NCI-H446 (cell line): ENCODE measurements at places on chromosomes 5 and 9.

GRCh38 chr5:20000416-20000815, 12.4 kb upstream of the CDH18 start:
- no peak for DNase-seq

GRCh38 chr5:115810761-115811160, 5.7 kb downstream of the CDO1 start:
- no peak for DNase-seq

- DNase-seq: no peak
Observed at GRCh38 chr5:17670353-17670752, 36.1 kb downstream of the TAF11L14 start.

DNA sequence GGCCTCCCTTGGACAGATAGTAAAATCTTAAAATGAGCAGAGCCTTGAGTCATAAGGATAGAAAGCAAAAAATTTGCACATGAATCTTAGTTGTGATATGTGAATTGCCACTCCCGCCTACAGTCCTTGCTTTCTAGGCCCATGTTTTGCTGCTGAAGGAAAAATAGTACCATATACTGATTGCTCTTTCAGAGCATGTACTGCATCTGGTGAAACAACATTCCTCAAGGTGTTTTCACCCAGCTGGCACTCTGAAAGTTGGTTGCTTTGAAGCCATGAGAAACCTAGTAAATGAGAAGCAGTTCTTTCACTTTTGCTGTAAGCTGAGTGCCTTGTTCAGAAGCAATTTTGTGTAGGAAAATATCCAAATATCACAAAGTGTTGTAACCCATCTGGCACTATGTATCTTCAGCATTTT, 10.3 kb downstream of the CDC37L1 start:
- no peak for DNase-seq

DNA sequence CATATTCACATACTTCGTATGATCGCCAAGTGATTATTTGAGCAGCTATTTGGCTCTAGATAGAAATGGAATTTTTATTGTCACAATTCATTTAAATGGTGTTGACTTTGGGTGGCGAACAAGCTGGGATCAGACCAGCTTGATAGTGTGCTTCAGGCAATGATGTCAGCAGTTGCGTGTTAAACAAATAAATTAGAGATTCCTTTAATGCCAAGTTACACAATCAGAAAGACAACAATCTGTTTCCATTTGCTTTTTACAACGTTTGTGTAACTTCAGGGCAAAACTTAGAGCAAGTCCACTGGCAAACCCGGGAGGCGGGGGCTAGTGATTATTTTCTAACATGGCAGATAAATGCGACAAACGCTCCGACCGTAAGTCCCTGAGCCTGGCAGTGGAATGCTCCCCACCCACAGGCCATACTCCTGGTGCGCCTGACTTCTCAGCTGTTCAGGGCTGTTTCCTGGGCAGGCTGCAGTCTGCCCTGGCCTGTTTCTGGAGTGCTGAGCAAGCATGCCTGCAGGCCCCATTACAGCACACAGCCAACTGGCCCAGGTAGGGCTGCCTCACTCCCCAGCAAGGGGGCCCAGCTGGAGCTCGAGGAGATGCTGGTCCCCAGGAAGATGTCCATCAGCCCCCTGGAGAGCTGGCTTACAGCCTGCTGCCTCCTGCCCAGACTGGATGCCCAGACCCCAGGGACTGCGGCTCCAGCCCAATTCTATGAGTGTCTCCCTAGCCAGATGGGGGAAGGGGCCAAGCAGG, 88.7 kb downstream of the BASP1 start:
- DNase-seq: peak; percentile 58

DNA sequence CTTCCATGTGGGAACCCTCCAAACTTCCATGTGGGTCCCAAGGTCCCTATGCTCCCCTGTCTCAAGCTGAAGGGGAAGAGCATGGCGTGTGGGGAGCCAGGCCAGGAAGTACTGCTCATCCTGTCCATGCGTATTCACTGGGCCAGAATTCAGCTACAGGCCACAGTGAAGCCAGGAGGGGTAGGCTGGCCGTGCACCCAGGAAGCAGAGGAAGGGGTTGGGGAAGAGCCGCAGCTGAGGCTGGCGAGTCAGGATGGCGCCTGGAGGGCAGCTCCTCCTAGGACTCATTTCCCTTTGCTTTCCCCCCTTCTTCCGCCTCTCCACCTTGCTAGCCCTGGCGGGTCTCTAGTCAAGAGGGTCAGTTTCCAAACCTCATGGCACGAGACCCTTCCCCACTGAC, 57.4 kb downstream of the ROPN1L start:
- no peak for DNase-seq

DNA sequence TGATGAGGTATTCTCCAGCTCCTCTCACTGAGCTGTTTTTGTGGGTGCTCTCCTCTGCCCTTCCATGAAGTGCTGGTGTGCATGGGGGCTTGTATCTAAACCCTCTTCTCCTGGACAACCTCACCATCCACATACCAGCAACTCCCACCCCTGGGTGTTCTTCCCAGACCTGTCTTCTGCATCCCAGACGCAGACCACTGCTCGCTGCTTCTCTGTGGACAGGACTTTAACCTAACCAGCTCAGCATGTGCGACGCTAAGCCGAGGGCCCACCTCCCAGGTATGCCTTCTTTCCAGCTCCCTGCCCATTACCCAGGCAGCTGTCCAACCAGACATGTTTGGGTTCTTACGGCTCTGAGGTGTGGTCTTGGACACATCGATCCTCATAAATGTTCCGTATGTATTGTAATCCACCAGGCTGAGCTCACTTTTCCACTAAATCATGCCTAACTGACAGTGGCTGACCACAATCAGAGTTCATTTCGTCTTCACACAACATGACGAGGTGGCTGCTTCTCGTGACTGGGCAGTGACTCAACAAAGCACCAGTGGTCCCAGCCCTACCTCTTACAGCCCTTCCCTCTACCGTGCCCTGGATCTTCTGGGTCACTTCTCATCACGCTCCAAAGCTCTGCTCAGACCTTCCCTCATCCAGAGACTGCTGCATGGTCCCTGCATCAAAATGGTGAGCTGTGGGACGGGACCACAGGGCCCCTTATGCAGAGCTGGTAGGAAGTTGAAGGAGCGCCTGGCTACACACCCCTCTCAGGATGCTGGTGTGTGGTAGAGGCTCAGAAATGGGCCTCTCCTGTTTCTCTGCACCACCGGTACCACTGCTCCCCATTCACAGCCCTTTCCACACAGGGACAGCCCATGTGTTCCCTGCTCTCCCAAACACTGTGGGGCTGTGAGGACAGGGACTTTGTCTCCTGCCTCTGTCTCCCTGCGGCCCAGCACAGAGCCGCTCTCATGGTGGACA, 9.6 kb upstream of the PTGES2 start:
- DNase-seq: no peak

DNA sequence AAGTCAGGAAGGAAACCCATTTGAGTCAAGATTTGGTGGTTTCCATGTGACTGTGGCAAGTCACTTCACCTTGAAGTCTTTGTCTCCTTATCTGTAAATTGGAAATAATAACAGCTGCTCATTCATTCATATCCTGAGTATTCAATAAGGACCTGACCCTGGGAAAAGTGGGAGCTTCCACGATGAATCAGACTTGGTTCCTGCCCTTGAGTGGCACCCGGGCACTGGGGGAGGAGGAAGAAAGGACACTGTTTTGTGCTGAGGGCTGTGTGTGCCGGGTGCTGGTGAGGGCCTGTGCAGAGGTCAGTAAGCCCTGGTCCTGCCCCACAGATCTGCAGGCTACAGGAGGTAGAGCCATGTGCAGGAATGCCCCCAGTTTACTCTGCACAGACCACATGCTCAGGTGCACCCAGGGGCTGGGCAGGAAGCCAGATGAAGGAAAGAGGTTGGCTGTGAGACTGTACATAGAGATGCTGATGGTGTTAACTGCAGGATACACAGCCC, 6.8 kb downstream of the NDST1 start:
- DNase-seq: no peak

GRCh38 chr9:87682618-87683017, 43.3 kb upstream of the CTSL start:
- DNase-seq: no peak

GRCh38 chr5:78750281-78750680, 101.7 kb upstream of the LHFPL2 start:
- DNase-seq: no peak

DNA sequence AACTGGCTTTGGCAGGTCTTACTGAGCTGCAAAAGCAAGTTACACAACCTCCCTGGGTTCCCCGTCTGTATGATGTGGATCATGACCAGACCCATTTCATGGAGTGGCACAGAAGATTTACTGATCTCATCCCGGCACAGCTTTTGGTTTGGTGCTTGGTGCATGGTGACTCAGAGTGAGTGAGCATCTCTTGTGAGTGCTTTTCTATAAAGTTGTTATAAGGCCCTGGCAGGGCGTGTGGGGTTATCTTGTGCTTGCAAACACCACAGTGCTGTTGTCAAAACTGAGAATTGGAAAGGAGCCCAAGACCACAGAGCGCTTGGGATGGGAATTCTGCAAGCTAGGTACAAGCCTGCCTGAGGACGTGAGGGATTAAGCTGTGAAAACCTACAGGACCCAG, 425.2 kb downstream of the GADD45G start:
- no peak for DNase-seq

DNA sequence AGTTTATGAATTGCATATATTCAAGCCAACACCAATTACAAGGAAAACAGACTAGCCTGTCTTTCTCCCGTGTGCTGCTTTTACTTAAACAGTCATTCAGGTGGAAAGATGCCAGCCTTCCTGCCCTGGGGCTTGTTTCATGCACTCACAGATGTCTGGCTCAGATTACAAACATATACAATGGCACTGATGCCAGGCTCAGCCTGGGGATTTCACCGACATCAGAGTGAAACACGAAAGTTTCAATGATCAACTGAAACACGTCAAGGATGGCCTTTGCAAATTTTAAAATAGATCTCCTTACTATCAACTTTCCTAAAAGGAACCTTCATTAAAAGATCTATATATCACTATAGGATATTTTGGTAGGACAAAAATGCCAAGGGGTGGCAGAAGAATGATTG, 1576.5 kb downstream of the EFNA5 start:
- DNase-seq: peak; percentile 80

- DNase-seq: no peak
Observed at GRCh38 chr5:73229271-73229670, 56.3 kb downstream of the TMEM174 start.

- no peak for DNase-seq
Observed at GRCh38 chr5:33929925-33930690, 6.1 kb upstream of the RXFP3 start.

DNA sequence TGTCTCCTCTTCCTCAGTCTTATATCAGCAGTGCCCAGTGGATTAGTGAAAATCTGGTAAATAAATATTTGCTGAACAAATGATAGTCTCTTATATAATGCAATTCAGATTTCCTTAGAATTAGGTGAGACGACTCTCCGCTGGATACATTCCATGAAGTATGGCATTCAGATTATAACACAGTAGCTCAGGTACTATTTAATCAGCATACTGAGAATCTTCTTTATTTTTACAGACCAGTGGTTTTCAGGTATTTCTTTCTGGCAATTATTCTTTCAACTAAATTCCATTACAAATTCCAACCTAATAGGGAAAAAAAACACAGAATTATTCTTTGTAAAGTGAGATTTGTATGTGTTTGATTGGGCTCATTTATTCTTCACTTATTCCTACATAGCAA, 435.5 kb downstream of the TAF11L14 start:
- no peak for DNase-seq

GRCh38 chr5:174211277-174211626, 165.7 kb downstream of the NSG2 start:
- no peak for DNase-seq

- DNase-seq: no peak
Observed at GRCh38 chr5:91053741-91054025, 329.4 kb downstream of the ARRDC3 start.

- no peak for DNase-seq
Observed at GRCh38 chr9:882416-882924, 41.0 kb downstream of the DMRT1 start.

- DNase-seq: peak; percentile 79
Observed at GRCh38 chr9:95316794-95317118, 753 bp downstream of the FANCC start.

DNA sequence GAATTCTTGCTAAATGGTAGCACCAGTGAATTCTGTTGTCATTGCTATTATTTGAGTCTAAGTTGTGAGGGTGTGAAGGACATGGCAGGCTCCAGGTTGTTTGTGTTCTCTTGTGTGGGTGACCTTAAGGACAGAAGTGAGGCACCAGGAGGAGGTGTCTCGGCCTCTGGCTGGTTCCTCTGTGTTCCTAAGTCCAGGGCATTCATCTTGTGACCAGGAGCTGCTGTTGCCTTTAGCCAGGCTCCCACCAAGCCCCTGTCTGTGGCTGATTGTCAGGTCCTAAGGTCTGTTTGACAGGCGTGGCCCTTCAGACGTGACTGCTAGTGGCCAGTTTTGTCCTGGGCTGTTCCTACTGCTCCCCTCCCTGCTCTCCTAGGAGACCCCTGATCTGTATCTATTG, 89.4 kb downstream of the ANGPTL2 start:
- no peak for DNase-seq

DNA sequence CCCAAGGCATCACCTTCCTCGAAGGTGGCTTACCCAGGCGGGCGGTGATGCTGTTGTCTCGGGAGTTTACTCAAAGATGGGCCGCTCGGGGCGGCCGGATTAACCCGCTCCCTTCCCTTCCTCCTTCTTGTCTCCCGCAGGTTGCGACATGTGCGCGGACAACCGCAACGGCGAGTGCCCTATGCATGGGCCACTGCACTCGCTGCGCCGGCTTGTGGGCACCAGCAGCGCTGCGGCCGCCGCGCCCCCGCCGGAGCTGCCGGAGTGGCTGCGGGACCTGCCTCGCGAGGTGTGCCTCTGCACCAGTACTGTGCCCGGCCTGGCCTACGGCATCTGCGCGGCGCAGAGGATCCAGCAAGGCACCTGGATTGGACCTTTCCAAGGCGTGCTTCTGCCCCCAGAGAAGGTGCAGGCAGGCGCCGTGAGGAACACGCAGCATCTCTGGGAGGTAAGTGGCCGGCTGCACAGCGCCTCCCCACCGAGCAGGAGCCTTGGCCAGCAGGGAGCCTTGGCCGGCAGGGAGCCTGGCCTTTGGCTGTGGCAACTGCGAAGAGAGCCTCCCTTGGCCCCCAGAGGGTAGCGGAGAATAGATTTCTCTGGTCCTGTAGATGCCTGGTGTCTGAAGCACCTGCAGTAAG, 10.6 kb downstream of the PRDM6 start:
- no peak for DNase-seq

- DNase-seq: no peak
Observed at GRCh38 chr5:136141561-136141960, 8.9 kb downstream of the SMAD5 start.

GRCh38 chr9:33676746-33677505, 118.4 kb upstream of the PRSS3 start:
- DNase-seq: no peak

GRCh38 chr5:82151662-82152061, 126.5 kb downstream of the RPS23 start:
- DNase-seq: no peak
